Spleen (tissue), 13 donors: ENCODE measurements at places on chromosomes 4 and X. TPM values are rescaled to one million over a fixed set of nuclear protein-coding genes. Genes with fewer than 3 reads are reported as not detected.

- no peak for DNase-seq
These were observed 3.6 kb upstream of the RNF175 start for GRCh38 chr4:153763404-153763803.

- no peak for DNase-seq
These were observed 12.0 kb downstream of the NDST3 start for GRCh38 chr4:118046323-118046722.

GRCh38 chrX:22974616-22975015 lies 25.1 kb upstream of the DDX53 start:
- DNase-seq = no peak

Gene PAGE2B
- total RNA-seq = not detected

Gene CTAG1A
- total RNA-seq = not detected

Gene GAGE12J
- not detected for total RNA-seq
